ENCODE measurements at places on chromosomes 3 and 15. TPM values are rescaled to one million over a fixed set of nuclear protein-coding genes. Genes with fewer than 3 reads are reported as not detected.

Gene CFAP161
- 0.27 TPM for polyA plus RNA-seq

Gene ADAMTSL3
- polyA plus RNA-seq = 73.3 TPM

Gene FAM107A
- polyA plus RNA-seq = 1.6 TPM

Gene GRK7
- polyA plus RNA-seq = 0.13 TPM

Gene PRR20G
- polyA plus RNA-seq = not detected

Gene TIGIT
- 0.16 TPM for polyA plus RNA-seq

Gene FETUB
- 0.35 TPM for polyA plus RNA-seq

Gene RTP1
- not detected for polyA plus RNA-seq

Gene MNS1
- polyA plus RNA-seq = 7.0 TPM

All from muscle of back (tissue), 13 donors.